CD4-positive, CD25-positive, alpha-beta regulatory T cell (primary cell): ENCODE measurements at places on chromosomes 3 and 15. TPM values are rescaled to one million over a fixed set of nuclear protein-coding genes. Genes with fewer than 3 reads are reported as not detected.

DNA sequence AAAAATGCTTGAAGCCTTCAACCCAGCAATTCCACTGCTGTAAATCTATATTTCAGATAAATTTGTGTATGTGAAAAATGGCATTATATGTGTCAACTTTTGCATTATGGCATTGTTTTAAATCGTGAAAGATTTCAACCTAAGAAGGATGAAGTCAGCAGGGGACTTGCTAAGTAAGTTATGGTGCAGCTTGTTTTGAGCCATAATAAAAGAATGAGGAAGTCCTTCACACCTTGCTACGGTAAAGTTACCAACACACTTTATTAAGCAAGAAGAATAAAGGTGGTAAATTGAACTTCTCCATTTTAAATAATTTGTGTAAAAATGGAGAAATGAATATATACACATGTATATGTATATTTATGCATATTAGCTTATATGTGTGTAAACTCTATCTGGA lies 371.4 kb downstream of the ROBO2 start:
- no peaks in the 10 kb centered on the region for H3K4me1 ChIP-seq
- H3K27me3 ChIP-seq, result no peaks in the 10 kb centered on the region
- no peak overlapping the region for H3K27ac ChIP-seq
- no peaks in the 10 kb centered on the region for H3K36me3 ChIP-seq
- no peak for DNase-seq
- H3K4me3 ChIP-seq, result no peak overlapping the region

- DNase-seq, result no peak
- H3K4me3 ChIP-seq, result no peak overlapping the region
- H3K27ac ChIP-seq, result no peak overlapping the region
- H3K4me1 ChIP-seq, result no peaks in the 10 kb centered on the region
These were observed 24.3 kb upstream of the IMPDH2 start for GRCh38 chr3:49053543-49053942.

GRCh38 chr3:3134750-3135448 lies 8.2 kb downstream of the TRNT1 start:
- no peak overlapping the region for H3K4me3 ChIP-seq
- H3K36me3 ChIP-seq, result peaks cover 52% of the 10 kb centered on the region
- DNase-seq, result no peak
- H3K27me3 ChIP-seq, result no peaks in the 10 kb centered on the region

- peaks cover 21% of the 10 kb centered on the region for H3K36me3 ChIP-seq
- H3K27me3 ChIP-seq, result no peaks in the 10 kb centered on the region
- H3K27ac ChIP-seq, result no peak overlapping the region
- DNase-seq, result no peak
These were observed 27.0 kb downstream of the SHQ1 start for GRCh38 chr3:72821161-72821781.

DNA sequence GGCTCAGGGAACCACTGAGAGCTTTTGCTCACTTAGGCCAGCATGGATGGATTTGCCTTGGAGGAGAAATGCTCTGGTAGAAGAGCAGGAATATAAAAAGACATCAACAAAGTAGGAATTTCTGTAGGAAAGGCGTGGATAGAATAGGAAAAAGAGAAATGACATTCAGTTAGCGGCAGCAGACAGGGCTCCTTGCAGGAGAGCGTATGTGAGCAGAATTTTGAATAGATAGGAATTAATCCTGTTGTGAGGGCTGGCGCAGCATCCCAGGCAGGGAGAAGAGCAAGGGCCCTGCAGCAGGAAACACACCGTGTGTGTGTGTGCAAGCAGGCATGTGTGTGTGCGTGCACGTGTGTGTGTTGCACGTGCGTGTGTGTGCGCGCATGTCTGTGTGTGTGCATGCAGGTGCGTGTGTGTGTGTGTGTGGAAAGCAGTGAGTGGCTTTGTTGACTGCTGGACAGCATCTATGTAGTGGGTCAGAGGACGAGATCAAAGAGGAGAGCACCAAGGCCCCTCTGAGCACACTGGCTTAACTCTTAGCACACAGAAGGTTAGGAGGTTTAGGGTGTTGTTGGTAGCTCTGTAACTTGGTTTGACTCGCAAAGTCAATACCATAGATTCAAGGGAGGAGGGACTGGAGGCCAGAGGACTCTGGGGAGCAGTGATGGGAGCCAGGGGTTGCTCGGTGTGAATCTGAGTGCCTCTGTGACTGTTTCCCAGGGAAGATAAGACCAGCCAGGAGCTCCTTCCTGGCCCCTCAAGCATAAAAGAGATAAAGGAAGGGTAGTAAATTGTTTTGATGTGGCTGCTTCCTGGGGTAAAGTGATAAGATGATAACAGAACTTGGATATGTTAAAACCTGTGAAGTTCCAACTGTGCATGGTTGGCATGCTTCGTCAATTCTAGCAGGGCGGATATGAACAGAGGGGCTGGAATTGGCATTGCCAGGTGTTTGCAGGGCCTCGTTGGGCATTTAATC lies 639.5 kb downstream of the NR2F2 start:
- no peaks in the 10 kb centered on the region for H3K27me3 ChIP-seq
- H3K36me3 ChIP-seq, result no peaks in the 10 kb centered on the region
- DNase-seq, result no peak
- H3K4me1 ChIP-seq, result no peaks in the 10 kb centered on the region
- no peak overlapping the region for H3K4me3 ChIP-seq

- no peak overlapping the region for H3K4me3 ChIP-seq
- no peak overlapping the region for H3K27ac ChIP-seq
- no peaks in the 10 kb centered on the region for H3K4me1 ChIP-seq
- H3K27me3 ChIP-seq, result no peaks in the 10 kb centered on the region
- no peak for DNase-seq
- H3K36me3 ChIP-seq, result peaks cover 2% of the 10 kb centered on the region
These were observed 3.7 kb upstream of the ACKR4 start for GRCh38 chr3:132593241-132593946.

- DNase-seq, result no peak
- no peaks in the 10 kb centered on the region for H3K27me3 ChIP-seq
- H3K4me3 ChIP-seq, result no peak overlapping the region
- H3K4me1 ChIP-seq, result peaks cover 13% of the 10 kb centered on the region
- no peak overlapping the region for H3K27ac ChIP-seq
- no peaks in the 10 kb centered on the region for H3K36me3 ChIP-seq
These were observed 4.8 kb upstream of the RTP3 start for GRCh38 chr3:46492890-46493547.

DNA sequence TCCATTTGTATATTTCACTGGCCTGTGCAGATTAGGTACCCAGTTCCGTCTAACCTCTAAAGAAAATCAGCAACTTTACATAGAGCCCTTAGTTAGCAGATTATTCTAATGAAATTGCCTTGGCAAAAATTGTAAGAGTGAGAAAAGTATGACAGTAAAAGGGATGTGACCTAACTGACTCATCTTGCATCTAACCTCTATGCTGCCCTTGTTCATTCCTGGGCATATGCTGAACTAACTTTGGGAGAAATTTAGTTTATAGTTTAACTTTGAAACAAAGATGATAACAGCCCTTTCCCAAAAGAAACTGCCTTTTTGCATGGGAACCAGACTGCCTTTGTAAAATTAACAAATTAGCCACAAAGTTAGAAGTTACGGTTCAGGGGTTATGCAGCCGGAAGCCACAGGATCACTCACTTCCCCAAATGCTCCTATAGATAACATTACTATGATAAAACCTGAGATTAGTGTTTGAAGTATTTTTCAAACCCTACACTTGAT lies 839.8 kb upstream of the ALCAM start:
- DNase-seq, result no peak
- H3K27ac ChIP-seq, result no peak overlapping the region
- H3K27me3 ChIP-seq, result no peaks in the 10 kb centered on the region
- H3K4me1 ChIP-seq, result no peaks in the 10 kb centered on the region
- no peaks in the 10 kb centered on the region for H3K36me3 ChIP-seq
- H3K4me3 ChIP-seq, result no peak overlapping the region

DNA sequence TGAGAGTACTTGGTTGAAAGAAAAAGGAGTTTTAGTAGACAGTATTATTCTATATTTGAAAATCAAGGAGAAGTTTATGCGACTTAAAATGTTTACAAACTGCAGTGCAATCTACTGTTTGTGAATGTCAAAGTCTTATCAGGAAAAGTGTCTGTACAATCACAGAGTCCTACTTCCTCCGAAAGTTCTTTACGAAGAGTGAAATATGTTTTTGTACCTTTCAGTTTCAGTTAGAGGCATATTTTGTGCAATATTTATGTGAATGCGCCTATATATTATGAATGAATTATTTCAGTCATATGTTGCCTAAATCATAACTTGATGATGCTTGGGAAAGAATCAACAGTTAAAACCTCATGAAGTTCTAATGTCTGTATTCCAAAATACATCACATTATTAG lies 31.5 kb downstream of the NGRN start:
- H3K27me3 ChIP-seq, result no peaks in the 10 kb centered on the region
- no peaks in the 10 kb centered on the region for H3K36me3 ChIP-seq
- no peak overlapping the region for H3K4me3 ChIP-seq
- no peak for DNase-seq

DNA sequence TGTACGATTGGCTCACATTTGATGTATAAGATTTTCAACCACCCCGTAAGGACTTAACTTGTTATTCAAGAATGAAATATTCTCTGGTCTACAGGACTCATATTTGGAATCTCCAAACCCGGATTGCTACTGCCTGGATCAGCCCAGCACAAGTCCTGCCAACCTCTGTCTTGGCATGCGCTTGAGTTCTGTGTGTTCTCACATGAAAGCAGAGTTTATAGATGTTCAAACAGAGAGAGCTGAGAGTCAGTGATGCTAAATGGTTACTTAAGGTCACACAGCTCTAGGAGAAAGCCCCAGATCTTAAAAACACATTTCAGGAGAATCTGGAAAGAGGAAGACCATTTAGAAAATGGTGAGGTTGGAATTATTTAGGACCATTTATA lies 268.0 kb upstream of the TBL1XR1 start:
- H3K27ac ChIP-seq, result no peak overlapping the region
- no peak overlapping the region for H3K4me3 ChIP-seq
- H3K27me3 ChIP-seq, result no peaks in the 10 kb centered on the region
- H3K36me3 ChIP-seq, result no peaks in the 10 kb centered on the region
- no peak for DNase-seq

- peaks cover 66% of the 10 kb centered on the region for H3K27me3 ChIP-seq
- H3K4me3 ChIP-seq, result no peak overlapping the region
- no peaks in the 10 kb centered on the region for H3K36me3 ChIP-seq
- H3K27ac ChIP-seq, result no peak overlapping the region
These were observed 1.2 kb downstream of the MECOM start for GRCh38 chr3:169662132-169662842.

- H3K4me1 ChIP-seq, result no peaks in the 10 kb centered on the region
- no peak for DNase-seq
- H3K27ac ChIP-seq, result no peak overlapping the region
These were observed 119.9 kb upstream of the ATP2B2 start for GRCh38 chr3:10625323-10625722.

DNA sequence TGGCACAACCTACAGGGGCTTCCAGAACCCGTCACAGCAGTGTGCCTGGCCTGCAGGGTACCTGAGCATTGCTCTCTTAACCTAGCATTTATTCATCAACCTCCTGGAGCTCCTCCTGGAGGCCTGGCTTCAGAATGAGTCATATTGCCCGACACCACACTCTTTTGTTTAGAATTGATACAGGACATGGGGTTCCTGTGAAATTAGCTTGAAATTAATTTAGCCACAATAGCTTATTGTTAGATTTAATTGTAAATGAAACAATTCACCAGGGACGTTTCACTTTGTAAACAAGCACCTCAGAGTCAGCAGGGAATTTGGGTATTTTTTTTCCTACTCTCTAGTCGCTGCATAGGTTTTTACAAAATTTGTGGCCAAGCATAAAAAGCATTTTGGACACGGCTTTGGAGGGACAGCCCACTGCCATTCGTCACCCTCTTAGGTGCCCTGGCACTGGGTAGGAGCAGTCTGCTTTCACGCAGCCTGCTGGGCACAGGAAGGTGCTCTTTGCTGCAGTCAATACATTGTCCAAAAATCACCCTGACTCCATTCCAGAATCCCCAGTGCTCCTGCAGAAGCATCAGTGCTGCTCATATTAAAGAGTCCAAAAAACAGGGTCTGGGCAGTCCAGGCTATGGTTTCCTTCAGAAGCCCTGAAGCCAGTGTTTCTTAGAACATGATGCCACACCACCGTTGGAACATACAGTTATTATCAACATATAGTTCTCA lies 60.8 kb upstream of the MEF2A start:
- H3K27ac ChIP-seq, result no peak overlapping the region
- peak; percentile 45 for DNase-seq
- no peaks in the 10 kb centered on the region for H3K36me3 ChIP-seq
- no peak overlapping the region for H3K4me3 ChIP-seq
- no peaks in the 10 kb centered on the region for H3K4me1 ChIP-seq

- H3K4me1 ChIP-seq, result no peaks in the 10 kb centered on the region
- no peak overlapping the region for H3K27ac ChIP-seq
- no peak for DNase-seq
- no peaks in the 10 kb centered on the region for H3K27me3 ChIP-seq
- no peaks in the 10 kb centered on the region for H3K36me3 ChIP-seq
- H3K4me3 ChIP-seq, result no peak overlapping the region
These were observed 113.3 kb downstream of the ANP32A start for GRCh38 chr15:68707386-68707785.

GRCh38 chr3:167684388-167684993 lies 30.7 kb upstream of the WDR49 start:
- no peak overlapping the region for H3K4me3 ChIP-seq
- H3K4me1 ChIP-seq, result no peaks in the 10 kb centered on the region
- peaks cover 48% of the 10 kb centered on the region for H3K36me3 ChIP-seq
- no peak overlapping the region for H3K27ac ChIP-seq
- H3K27me3 ChIP-seq, result no peaks in the 10 kb centered on the region

DNA sequence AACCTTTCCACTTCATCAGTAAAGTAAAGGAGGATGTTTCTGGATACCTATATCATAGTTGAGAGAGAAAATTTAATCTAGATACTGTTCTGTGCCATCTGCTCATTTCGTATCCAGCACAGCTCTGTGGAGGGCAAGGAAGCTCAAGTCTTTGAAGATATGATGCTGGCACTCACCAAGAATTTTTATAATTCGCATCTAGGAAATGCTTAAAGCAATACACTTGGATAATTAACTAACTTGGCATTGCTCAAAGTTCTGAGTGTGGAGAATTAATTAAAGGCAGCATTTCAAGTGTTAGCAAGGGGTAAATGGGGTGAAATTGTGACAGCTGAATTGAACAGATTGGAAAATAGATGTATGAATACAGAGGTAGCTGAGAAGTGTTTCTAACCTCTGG lies 213.2 kb downstream of the KCNMB2 start:
- H3K27me3 ChIP-seq, result no peaks in the 10 kb centered on the region
- H3K27ac ChIP-seq, result no peak overlapping the region
- DNase-seq, result no peak
- no peak overlapping the region for H3K4me3 ChIP-seq

DNA sequence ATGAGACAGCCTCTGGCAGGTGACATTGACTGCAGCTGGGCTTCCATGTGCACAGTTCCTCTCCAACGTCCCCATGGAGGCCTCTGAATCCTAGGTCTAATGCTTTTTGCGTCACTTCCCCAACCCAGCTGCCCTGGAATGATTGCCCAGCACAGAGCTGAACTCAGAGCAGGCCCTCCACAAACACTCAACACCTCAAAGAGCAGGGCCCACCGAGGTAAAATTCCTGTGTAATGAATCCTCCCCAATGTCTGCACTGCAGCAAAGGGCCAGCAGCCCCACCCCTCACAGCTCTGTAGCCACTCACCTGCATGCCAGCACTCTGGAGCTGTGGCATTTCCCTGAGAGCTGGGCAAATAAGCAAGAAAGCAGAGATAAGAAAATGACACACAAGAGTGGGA lies 42.6 kb upstream of the DUSP7 start:
- no peak overlapping the region for H3K27ac ChIP-seq
- H3K4me1 ChIP-seq, result no peaks in the 10 kb centered on the region
- no peak overlapping the region for H3K4me3 ChIP-seq

TRPM1 gene
- not detected for total RNA-seq

CCR1 gene
- 0.17 TPM for total RNA-seq

CCR3 gene
- 6.0 TPM for total RNA-seq

LIPC gene
- 0.99 TPM for total RNA-seq

DLL4 gene
- total RNA-seq, result not detected

GXYLT2 gene
- total RNA-seq, result 0.25 TPM

MRPL46 gene
- 11.8 TPM for total RNA-seq

PPARG gene
- total RNA-seq, result 0.64 TPM

SLC24A5 gene
- not detected for total RNA-seq

DNAH1 gene
- 59.8 TPM for total RNA-seq

MORC1 gene
- 0.12 TPM for total RNA-seq

ARPP21 gene
- total RNA-seq, result not detected
